Ascending aorta (tissue), 2 donors: ENCODE measurements at places on chromosomes 4 and X.

GRCh38 chrX:54640103-54640690, 110.2 kb downstream of the GNL3L start:
- no peak for DNase-seq

DNA sequence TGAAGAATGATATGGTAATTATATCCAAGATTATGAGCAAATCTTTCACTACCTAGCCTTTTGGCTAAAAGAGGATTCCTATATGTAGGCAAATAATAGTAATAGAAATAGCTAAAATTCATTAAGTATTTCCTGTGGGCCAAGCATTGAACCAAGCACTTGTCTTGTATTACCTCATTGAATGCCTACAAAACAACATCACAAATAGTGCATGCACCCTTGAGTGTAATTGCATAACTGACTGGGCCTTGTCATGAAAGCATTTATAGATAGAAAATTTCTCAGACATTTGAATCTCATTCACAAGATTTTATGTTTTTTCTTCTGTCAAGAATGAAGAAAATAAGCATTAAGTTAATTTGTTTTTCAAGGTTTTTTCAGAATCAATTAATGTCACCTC, 3.9 kb upstream of the HPGDS start:
- DNase-seq, result no peak

- no peak for DNase-seq
Observed at GRCh38 chr4:147724468-147725201, 7.3 kb upstream of the ARHGAP10 start.

GRCh38 chr4:185119927-185120630, 23.0 kb upstream of the SLC25A4 start:
- no peak for DNase-seq

DNA sequence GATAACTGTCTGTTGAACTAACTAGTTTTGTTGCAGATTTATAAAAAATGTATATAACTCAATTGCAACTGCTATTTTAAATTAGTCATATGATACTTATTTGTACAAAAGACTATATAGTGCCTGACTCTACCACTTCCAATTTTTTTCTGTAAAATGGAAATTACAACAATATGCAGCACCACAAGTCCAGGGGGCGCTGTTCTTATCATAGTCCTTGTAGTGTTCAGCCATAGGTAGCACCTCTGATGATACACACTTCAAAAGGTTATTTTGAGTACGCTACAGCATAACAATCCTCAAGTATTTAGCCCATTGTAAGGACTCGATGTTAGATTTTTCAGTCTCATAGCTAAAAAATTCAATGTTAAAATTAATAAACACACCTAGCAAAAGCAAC, 174.9 kb downstream of the CORIN start:
- DNase-seq, result no peak

DNA sequence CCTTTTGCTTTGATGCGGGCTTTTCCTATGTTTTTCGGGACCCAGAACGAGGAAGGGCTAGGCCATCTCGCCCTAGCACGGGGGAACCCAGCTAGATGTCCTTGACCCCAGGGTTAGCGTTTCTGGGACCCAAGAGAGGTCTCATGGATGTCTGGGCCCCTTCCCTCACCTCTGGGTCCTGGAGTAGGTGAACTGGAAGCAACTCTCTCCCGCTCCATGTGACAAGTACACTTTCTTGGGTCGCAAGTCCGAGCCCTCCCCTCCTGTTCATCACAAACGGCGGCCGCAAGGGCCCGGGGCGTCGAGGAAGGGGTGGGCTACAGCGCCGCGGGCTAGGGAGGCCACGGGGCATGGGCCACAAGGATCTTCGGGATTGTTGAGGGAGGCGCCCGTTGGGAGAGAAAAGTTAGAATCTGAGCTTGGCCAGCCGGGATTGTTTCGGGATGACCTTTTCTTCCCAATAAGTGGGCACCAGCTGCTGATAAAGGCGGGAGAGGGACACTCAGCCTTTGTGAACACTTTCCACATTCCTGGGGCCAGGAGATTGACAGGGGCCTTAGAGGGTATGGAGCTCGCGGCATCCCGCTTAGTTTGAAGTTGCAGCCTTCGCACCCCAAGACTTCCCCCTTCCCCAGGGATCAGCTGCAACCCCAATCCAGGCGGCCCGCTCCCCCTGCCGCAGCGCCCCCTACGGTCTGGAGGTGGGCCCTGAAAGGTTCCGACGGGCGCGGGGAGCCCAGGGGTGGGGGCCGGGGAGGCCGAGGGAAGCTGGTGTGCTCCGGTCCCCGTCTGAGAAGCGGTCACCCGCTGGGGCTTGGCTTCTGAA, 136.9 kb upstream of the ZIC3 start:
- no peak for DNase-seq

DNA sequence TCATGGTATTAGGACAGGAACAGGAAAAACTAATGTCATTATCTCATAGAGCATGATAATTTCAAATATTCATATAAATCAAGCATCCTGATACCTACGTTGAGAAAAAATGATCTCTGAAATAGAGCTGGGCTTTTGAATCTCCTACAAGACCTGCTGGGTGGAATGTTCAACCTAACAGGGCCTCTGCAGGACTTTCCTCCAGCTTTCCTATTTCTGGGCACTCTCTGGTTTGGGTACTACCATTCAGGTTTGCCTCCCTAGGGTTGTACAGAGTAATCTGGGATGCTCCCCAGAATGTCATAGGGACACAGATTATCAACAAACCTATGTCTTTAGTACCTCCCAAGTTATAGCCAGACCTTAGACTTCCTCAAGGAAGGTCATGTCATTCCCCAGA, 108.9 kb downstream of the CDS1 start:
- no peak for DNase-seq

GRCh38 chr4:145207934-145208333, 27.5 kb upstream of the OTUD4 start:
- no peak for DNase-seq

GRCh38 chr4:12555011-12555410, 929.1 kb downstream of the RAB28 start:
- DNase-seq, result no peak

- DNase-seq, result no peak
Observed at GRCh38 chr4:186657764-186658163, 65.9 kb downstream of the FAT1 start.

- no peak for DNase-seq
Observed at GRCh38 chr4:54819034-54819433, 161.3 kb downstream of the KIT start.

DNA sequence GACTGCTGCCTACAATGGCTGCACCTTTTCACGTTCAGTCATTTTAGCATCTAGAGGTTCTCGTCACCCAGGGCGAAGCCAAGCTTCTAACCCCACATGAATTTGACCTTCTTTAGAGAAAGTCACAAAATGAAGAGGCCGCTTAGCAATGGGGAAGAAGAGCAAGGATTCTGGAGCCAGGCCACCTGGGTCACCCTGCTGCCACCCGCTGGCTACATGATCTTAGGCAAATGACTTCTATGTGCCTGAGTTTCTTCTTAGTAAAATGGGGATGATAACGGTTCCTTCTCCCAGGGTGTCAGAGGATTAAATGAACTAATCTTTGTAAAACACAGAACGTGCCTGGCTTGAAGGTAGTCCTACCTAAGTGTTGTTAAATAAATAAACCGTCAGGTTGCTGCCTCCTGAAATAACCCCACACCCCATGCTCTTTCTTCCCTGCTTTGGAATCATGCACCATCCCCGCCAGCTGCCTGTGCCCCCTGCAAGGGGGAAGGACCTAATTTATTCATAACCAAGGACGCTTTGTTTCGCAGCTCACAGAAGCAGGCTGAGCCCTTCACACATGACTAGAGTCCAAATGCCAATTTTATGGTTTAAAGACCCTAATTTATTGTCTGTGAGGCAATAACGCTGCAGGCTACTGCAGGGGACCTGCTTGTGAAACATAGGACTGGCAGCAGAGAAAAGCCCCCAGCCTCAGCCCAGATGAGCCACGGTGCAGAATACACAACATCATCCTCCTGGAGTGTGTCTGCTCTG, 28.6 kb upstream of the NSG1 start:
- no peak for DNase-seq

- no peak for DNase-seq
Observed at GRCh38 chrX:134484039-134484438, 24.1 kb downstream of the HPRT1 start.

DNA sequence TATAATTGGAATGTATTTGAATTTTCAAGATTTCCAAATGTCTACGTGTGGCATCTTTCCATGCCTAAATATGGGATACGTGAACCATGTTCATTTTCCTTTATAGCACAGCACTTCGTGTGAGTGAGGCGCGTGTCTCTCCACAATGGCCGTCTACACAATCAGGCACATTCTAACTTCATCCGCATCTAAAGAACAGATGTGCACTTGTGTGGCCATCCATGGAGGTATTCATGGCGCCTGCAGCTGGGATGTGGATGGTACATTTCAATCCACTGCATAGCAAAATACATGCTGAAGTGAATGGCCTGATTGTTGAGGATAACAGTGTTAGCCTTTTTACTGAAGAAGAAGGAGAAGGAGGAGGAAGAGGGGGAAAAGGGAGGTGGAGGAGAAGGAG, 34.5 kb upstream of the TRIM2 start:
- DNase-seq, result no peak

DNA sequence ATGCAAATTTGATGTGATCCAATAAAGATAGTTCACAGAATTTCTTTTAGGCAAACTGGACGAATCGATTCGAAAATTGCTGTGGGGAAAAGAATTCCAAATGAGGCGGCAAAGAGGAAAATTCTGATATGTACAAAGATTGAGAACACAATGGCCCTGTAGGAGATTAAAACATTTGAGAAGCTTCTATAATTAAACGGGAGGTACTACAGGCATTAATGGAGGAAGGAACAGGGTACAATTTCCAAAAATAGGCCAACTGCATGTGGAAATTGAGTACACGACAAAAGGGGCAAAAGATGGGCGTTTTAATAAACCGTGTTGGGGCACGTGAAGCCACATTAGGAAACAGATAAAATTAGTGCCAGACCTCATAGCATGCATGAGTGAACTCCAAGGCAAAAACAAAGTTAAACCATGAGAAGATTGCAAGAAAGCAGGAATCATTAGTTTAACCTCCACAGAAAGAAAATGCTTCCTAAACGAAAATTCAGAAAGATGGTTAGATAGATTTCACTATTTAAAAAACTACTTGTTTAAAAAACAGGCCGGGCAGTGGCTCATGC, 68.4 kb downstream of the DHRSX start:
- no peak for DNase-seq

GRCh38 chr4:138487230-138487629, 245.1 kb upstream of the SLC7A11 start:
- no peak for DNase-seq

GRCh38 chr4:33959519-33959918, 2284.8 kb downstream of the ARAP2 start:
- DNase-seq, result no peak

DNA sequence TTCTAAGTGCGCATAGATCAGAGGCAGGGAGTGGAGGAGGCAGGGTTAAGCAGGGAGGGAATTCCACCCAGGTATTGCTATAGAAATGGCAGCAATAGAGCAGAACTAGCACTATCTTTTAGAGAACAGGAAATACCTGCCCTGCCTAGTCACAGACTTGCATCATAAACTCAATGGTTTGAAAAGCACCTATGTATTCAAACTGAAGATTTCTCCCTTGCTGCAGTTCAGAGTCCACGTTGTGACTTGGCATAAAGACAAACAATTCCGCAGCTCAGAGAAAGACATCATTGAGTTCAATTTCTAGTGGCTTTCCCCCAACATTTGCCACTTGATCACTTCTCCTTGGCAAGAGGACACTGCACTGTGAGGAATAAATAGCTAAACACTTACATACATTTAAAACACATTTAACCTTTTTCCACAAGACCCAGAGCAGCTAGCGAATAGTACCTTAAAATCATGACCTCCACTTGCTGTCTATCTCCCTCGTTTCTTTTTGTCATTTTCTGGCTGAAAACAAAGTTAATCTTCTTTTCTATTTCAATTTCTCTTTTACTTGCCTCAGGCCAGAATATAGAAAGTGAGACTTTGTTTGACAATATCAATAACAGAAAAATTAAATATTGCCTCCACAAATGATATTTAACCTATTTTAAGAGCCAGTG, 42.4 kb downstream of the SLC7A11 start:
- DNase-seq, result no peak

- no peak for DNase-seq
Observed at GRCh38 chr4:173871643-173872042, 341.6 kb upstream of the HAND2 start.

DNA sequence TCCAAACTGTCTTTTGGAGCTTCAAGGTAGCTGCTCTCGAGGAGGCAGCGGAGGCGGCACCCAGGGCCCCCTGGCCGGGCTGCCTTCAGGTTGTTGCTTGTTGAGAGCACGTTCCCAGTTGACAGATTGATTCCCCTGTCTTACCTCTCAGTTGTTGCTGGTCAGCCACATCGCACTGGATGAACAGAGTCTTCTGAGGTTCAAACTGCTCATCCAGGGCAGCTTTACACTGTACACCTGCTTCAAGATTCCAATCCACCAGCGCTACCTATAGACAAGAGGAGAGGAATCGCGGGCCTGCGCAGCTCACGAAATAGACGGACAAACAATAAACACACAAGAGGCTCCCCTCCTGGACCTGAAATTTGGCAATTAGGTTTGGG, 497 bp downstream of the HPGD start:
- DNase-seq, result no peak

- no peak for DNase-seq
Observed at GRCh38 chr4:168021666-168022065, 70.7 kb upstream of the ANXA10 start.

DNA sequence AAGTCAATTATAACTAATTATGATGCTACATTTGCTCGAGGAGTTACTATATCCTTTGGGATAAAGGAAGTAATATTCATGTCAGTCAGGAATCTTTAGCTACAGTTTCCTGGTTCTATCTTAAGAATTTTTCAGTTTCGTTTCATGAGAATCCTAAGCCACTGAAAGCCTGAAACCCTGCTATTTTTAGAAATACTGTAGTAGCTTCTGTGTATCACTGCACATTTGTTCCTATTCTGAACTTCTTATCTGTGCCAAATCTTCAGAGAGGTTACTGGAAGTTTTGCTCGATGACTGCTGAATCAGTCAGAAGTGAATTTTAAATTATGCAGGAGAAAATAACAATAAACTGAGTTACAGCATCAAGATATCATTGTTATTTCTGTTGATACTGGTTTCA, 249.2 kb downstream of the TENM3 start:
- DNase-seq, result no peak

DNA sequence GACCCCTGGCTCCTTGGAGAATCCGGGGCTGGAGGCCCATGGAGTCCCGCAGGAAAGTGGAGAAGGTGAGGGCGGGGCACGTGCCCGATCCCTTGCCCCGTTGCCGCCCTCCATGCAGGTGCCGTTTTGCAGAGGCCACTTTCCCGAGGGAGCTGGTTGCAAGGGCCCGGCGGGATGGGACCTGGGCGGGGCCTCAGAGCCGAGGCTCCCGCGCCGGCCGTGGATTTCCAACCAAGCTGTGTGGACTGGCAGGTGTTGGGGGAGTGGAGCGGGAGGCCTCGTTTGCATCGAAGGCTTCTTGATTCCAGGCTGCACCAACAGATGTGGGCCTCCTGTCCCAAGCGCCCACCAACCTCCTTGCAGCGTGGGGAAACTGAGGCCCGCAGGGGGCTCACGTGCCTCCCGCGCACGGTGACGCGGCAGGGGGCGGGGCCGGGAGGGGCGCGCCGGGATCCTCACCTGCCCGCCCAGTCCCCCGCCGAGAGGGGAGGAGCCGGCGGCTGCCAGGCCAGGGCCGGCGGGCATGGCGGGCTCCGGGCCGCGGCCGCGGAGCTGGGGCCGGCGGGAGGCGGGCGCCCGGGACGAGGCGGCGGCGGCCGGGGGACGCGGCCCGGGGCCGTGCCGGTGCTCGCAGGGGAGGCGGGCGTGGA, 24.9 kb downstream of the SH3BP2 start:
- DNase-seq, result no peak

GRCh38 chrX:43953218-43953617, 20.0 kb downstream of the NDP start:
- no peak for DNase-seq
